ENCODE measurements at places on chromosomes 12 and 14.
A peak's percentile ranks its signal among the peaks of the same experiment; 100 is the strongest.

DNA sequence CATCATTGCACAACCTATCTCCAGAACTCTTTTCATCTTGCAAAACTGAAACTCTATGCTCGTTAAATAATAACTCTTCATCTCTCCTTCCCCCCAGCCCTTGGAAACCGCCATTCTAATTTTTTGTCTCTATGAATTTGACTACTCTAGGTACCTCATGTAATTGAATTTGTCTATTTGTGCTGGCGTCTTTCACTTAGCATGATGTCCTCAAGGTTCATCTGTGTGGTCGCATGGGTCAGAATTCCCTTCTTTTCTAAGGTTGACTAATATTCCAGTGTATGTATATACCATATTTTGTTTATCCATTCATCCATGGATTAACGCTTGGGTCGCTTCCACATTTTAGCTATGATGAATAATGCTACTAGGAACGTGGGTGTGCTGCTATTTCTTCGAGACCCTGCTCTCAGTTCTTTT, 80.1 kb downstream of the PLXNC1 start:
- no peak overlapping the region for H3K27ac ChIP-seq
- H3K27me3 ChIP-seq = peaks cover 19% of the 10 kb centered on the region
- H3K36me3 ChIP-seq = no peaks in the 10 kb centered on the region
- H3K4me1 ChIP-seq = peaks cover 4% of the 10 kb centered on the region
- no peak for DNase-seq

GRCh38 chr12:6747216-6747615, 5.7 kb downstream of the MLF2 start:
- peaks cover 32% of the 10 kb centered on the region for H3K36me3 ChIP-seq
- H3K27ac ChIP-seq = peak overlapping the region; percentile 19
- no peaks in the 10 kb centered on the region for H3K27me3 ChIP-seq

DNA sequence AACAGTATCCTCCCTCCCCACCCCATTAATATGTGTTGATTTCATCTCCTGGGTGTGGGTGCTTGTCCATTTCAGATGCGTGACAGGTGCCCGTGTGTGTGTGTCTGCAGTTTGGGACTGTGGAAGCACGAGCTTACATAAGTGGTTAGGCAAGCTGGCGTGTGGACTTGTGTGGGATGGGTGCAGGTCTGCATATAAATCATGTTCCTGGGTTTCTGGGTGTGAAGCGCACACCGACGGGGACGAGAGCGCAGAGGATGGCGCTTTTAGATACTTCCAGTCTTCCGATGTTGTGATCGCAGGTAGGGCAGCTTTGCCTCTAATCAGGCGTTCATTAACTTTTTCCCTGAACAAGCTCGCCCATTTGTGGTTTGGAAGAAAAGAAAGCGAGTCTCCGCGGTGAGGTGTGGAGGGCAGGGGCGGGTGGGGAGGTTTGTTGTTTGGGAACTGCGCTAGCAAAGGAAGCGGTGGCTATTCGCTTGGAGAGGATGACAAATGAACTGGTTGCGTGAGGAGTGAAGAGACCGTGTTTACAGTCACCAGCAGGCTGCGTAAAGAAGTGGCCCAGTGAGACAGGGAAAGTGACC, 865 bp downstream of the RGS6 start:
- H3K4me3 ChIP-seq = peak overlapping the region; percentile 45
- peaks cover 6% of the 10 kb centered on the region for H3K4me1 ChIP-seq
- H3K36me3 ChIP-seq = no peaks in the 10 kb centered on the region
- H3K27ac ChIP-seq = no peak overlapping the region
- DNase-seq = no peak

GRCh38 chr12:100733817-100734593, 60.6 kb upstream of the ANO4 start:
- no peak overlapping the region for H3K27ac ChIP-seq

GRCh38 chr14:55819610-55820304, 239.8 kb downstream of the KTN1 start:
- no peak overlapping the region for H3K4me3 ChIP-seq
- no peak overlapping the region for H3K27ac ChIP-seq

DNA sequence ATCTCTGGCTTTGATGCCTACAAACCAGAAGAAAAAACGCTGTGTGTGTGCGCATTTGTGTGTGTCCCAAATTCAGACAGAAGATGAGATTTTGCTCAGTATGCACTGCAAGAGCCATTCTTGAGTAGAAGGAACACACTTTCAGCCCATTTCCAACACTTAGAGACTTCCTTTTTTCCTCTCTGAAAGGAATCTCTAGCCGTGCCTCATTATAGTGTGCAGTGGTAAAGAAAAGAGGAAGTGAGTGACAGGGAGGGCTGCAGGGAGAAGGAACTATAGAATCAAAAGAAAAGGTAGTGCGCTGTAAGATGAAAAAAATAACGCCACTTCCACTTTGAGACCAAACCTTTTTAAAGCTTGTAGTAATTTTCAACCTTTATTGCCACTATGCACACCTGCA, 1400.9 kb upstream of the FLRT2 start:
- H3K4me1 ChIP-seq = no peaks in the 10 kb centered on the region
- H3K4me3 ChIP-seq = no peak overlapping the region
- H3K27ac ChIP-seq = no peak overlapping the region
- DNase-seq = no peak

DNA sequence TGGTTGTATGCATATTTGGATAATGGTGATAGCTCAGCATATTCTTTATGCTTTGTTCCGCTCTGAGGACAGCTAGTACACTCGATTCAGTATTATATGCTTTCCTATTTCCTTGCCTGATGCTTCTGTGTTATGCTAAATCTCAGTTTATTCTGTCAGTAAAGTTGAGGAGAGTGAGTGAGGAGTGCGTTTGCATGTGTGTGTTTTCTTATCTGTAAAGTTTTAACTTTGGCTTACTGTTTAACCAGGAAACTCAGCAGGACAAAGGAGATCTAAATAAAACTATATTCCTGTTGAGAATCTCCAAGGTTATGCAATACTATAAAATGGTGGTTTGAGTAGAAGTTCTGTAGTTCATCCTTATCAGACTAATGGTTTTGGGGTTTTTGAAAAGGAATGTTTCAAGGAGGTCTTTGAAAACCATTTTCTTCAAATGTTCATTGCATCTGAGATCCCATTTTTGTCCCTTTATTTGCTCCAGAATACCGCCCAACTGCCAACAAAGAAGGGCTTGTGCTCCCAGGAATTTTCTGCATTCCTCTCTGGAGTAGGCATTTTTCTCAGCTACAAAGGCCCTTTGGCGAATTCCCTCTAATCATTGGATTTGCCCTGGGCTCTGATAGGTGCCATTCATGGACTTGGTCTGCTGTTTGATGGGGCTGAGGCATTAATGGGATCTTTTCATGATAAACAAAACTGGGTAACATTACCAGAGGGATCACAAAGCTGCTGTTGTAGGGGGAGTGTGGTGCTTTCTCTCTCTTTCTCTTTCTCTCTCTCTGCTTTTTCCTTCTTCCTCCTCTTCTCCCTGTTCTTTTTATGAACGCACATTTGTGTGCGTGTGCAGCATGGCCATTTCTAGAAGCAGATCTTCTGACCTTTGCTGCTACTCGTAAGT, 71.7 kb downstream of the HMGA2 start:
- H3K27me3 ChIP-seq = no peaks in the 10 kb centered on the region
- DNase-seq = no peak
- peaks cover 92% of the 10 kb centered on the region for H3K4me1 ChIP-seq
- H3K36me3 ChIP-seq = peaks cover 9% of the 10 kb centered on the region
- H3K27ac ChIP-seq = peak overlapping the region; percentile 94
